ENCODE measurements at places on chromosomes 3 and 15. TPM values are rescaled to one million over a fixed set of nuclear protein-coding genes. Genes with fewer than 3 reads are reported as not detected.

DNA sequence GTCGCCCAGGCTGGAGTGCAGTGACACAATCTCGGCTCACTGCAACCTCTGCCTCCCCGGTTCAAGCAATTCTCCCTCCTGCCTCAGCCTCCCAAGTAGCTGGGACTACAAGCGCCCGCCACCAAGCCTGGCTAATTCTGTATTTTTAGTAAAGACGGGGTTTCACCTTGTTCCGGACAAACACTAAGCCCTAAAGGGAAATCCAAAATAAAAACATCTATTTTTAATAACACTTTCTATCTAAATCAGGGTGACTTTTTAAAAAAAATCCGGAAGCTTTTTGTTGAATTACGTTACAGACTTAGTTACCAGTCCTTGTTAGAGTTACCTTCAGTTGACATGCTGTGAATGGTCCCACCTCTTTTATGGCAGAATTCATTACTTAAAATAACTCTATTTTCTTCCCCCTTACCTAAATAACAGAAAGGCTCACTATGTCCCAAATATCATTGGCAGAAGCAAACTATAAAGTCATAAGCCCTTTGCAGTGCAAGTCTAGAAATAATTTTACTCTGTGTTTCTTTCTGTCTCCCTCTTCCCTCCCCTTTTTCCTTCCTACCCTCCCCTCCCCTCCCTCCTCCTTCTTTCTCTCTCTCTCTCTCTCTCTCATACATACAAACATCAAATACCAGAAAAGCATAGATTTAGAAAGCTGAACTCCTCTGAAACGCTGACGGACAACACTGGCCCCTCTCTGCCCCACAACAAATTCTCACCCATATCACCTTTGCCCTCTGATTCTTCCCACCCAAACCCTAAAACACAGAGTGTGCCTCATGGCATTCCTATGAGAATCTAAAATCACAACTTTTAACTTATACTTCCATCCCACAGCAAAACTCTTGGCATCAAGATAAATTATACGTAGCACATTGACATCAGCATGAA is 18.3 kb downstream of the THBS1 start:
- DNase-seq: no peak
- H3K27ac ChIP-seq: no peak overlapping the region
- H3K27me3 ChIP-seq: no peaks in the 10 kb centered on the region
- no peak overlapping the region for H3K4me3 ChIP-seq
- no peaks in the 10 kb centered on the region for H3K36me3 ChIP-seq
- H3K4me1 ChIP-seq: no peaks in the 10 kb centered on the region

SNX4 gene
- total RNA-seq: 162 TPM

GRCh38 chr3:110405830-110406585 is 665.6 kb upstream of the NECTIN3 start:
- H3K4me1 ChIP-seq: no peaks in the 10 kb centered on the region
- H3K36me3 ChIP-seq: no peaks in the 10 kb centered on the region
- H3K27me3 ChIP-seq: no peaks in the 10 kb centered on the region
- no peak overlapping the region for H3K4me3 ChIP-seq

DNA sequence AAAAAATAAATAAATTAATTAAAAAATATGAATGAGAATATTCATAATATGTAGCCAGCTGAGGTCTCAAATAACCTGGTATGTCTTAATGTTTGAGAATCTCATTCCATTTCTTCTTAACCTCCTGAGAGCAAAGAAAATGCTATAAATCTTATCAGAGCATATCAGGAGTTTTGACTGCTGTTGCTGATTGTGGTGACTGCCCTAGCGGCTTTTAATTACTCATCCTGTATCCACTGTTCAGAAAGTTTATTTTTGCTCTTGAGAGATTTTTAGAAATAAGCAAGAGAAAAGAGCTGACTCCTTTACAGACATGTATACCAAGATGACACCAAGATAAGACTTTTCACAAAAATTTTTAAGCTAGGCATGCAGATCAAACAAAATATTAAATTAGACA is 454.8 kb upstream of the CBLB start:
- no peak overlapping the region for H3K4me3 ChIP-seq
- no peaks in the 10 kb centered on the region for H3K4me1 ChIP-seq
- no peaks in the 10 kb centered on the region for H3K36me3 ChIP-seq
- no peak for DNase-seq

SLC51B gene
- total RNA-seq: not detected

GRCh38 chr15:69955240-69955894 is 142.3 kb downstream of the TLE3 start:
- H3K27me3 ChIP-seq: no peaks in the 10 kb centered on the region
- no peak for DNase-seq
- no peaks in the 10 kb centered on the region for H3K4me1 ChIP-seq

DNA sequence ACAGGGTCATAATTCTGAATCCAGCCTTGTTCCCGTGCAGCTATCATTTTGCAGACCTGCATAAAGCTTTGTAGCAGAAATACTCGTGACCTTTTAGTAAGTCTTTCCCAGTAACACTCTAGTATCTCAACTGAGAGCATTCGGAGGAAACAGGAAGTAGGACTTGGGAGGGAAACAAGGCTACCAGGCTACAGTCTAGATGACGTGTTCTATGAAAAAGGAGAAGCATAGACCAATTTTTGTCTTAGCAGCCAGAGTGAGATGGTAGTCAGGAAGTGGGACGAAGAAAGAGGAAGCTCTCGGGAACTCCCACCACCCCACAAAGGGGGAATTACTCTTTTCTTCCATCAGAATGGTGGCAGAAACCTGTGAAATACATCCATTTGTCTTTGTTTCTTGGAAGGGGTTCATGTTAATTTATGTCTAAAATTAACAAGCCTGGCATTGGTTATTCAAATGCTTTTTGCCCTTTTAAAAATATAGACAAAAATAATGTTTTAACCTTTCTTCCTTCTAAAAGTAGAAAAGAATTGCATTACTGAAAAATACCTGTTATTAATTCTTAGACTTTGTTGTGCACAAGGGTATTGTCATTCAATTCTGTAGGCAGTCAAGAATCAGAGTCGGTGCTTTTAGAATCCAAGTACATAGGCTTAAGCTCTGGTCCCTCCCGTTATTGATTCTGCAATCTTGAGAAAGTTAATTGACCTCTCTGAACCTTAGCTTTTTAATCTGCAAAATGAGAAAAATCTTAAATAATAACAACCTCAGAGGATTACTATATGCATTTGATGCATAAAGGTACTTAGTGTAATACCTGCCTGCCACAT is 1.6 kb upstream of the SUCNR1 start:
- no peaks in the 10 kb centered on the region for H3K4me1 ChIP-seq
- peak overlapping the region; percentile 41 for H3K27ac ChIP-seq
- H3K27me3 ChIP-seq: no peaks in the 10 kb centered on the region
- no peak for DNase-seq

DNA sequence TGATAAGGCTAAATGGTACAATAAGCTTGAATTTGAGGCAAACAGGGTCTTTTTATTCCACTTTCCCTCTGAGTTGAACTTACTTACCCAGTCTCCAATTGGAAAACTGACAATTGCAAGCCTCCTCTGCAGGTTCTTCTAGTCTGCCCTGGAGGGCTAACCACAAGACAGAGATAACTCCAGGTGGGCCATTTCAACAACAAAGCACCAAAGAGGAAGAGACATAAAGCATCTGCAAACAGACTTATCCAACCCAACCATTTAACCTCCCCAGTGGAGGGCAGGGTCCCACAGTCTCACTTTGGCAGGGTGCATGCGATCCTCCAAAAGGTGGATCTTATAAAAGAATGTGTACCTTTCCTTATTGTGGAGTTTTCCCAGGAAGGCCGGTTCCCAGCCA is 525.8 kb downstream of the DIPK2A start:
- H3K27ac ChIP-seq: no peak overlapping the region
- H3K4me1 ChIP-seq: peaks cover 4% of the 10 kb centered on the region
- no peaks in the 10 kb centered on the region for H3K36me3 ChIP-seq
- no peaks in the 10 kb centered on the region for H3K27me3 ChIP-seq
- H3K4me3 ChIP-seq: no peak overlapping the region
- DNase-seq: no peak

- no peaks in the 10 kb centered on the region for H3K27me3 ChIP-seq
- no peak for DNase-seq
- no peak overlapping the region for H3K4me3 ChIP-seq
- H3K36me3 ChIP-seq: no peaks in the 10 kb centered on the region
Observed at GRCh38 chr15:78989701-78990240, 44.9 kb upstream of the CTSH start.

- H3K36me3 ChIP-seq: no peaks in the 10 kb centered on the region
- peak; percentile 79 for DNase-seq
- H3K27ac ChIP-seq: no peak overlapping the region
- no peaks in the 10 kb centered on the region for H3K27me3 ChIP-seq
- no peak overlapping the region for H3K4me3 ChIP-seq
Observed at GRCh38 chr15:80010131-80010673, 39.2 kb upstream of the BCL2A1 start.

- H3K4me1 ChIP-seq: peaks cover 9% of the 10 kb centered on the region
- no peak overlapping the region for H3K4me3 ChIP-seq
- no peak for DNase-seq
- peaks cover 42% of the 10 kb centered on the region for H3K36me3 ChIP-seq
Observed at GRCh38 chr15:101277943-101278564, 769 bp upstream of the SELENOS start.

- H3K27me3 ChIP-seq: no peaks in the 10 kb centered on the region
- H3K4me3 ChIP-seq: no peak overlapping the region
- H3K36me3 ChIP-seq: no peaks in the 10 kb centered on the region
- H3K4me1 ChIP-seq: peaks cover 10% of the 10 kb centered on the region
- DNase-seq: peak; percentile 4
- no peak overlapping the region for H3K27ac ChIP-seq
Observed at GRCh38 chr3:196140224-196140623, 58.3 kb upstream of the TFRC start.

DNA sequence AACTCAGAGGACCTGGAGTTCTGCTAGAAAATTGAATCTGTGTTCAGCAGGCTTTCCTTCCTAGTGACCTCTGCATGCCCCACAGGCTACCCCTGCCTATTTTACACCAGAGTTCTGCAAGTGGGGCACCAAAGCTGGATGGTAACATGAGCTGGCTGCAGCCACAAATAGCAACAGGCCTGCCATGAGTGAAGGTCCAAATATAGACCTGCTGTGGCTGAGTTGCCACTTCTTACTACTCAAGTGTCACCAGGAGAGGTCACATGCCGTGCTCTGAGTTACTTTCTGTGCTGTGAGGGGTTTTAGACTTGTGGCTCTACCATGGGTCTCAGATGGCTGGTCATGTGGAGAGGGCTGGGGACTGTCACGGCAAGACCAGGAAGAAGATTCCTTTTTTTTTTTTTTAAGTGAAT is at the start of gene FSD2:
Gene FSD2, minus strand, starts transcription at position 76 of the 413 bp plus-strand sequence. CDS start 18,679 bp downstream, outside the sequence.
- no peak within 1 kb of the TSS for H3K4me3 ChIP-seq
- H3K36me3 ChIP-seq: no peaks in the 10 kb centered on the region
- H3K27me3 ChIP-seq: no peaks in the 10 kb centered on the region
- peak; percentile 89 for DNase-seq
- peaks cover 36% of the 10 kb centered on the region for H3K4me1 ChIP-seq

DNA sequence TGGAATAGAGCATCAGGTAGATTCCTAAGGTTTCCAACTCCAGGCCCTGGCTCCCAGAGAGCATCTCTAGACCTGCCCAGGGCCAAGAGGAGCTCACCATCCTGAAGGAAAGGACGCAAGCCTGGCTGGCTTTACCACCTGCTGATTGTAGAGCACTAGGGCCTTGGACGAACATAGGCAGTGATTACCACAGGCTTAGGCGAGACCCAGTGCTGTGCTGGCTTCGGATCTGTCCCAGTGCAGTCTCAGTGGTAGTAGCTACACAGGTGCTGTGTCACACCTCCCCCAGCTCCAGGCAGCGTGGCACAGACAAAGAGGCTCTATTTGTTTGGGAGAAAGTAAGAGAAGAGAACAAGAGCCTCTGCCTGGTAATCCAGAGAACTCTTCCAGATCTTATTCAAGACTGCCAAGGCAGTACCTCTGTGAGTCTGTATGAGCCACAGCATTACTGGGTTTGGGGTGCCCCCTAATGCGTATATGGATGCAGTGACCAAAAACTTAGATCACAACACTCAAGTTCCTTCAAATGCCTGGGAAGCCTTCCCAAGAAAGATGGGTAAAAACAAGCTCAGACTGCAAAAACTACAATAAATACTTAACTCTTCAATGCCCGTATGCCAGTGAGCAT is 25.4 kb downstream of the ISG20 start:
- no peak overlapping the region for H3K4me3 ChIP-seq
- no peaks in the 10 kb centered on the region for H3K27me3 ChIP-seq

DNA sequence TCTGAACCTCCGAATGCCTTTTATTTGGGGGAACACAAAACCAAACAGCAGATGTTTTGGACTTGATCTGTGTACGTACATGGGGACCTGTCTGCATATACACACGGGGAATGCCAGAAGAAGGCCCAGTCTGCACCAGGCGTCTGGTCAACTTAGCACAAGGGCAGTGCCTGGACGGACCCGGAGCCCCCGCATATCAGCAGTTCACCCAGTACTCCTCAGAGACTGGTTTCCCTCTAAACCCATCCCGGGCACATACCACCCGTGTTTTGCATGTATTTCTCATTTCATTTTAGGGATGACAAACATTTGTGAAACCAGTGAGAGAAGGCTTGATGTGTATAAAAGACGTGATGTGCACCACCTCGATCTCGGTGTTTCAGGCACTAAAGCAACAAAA is 49.7 kb downstream of the KLHL25 start:
- no peak for DNase-seq
- no peak overlapping the region for H3K27ac ChIP-seq
- no peaks in the 10 kb centered on the region for H3K27me3 ChIP-seq
- H3K36me3 ChIP-seq: peaks cover 78% of the 10 kb centered on the region
- peaks cover 4% of the 10 kb centered on the region for H3K4me1 ChIP-seq

DNA sequence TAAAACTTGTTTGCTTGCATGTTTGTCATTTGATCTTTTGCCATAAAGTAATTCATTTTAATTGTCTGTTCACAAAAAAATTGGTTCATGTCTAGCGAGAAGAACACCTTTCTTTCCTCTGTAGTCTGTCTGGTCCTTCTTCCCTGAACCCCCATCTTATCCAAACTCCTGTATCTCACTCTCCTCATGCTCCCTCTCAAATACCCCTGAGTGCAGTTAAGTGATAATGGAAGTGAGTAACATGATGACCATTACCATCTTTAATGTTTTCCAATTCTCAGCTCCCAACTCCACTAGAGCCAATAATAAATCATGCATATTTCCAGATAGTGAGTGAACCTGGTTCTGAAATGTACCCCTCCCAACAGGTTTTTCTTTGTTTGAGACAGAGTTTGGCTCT is 14.2 kb upstream of the KCNMB3 start:
- no peaks in the 10 kb centered on the region for H3K36me3 ChIP-seq
- DNase-seq: no peak
- no peak overlapping the region for H3K27ac ChIP-seq
- H3K27me3 ChIP-seq: no peaks in the 10 kb centered on the region

DNA sequence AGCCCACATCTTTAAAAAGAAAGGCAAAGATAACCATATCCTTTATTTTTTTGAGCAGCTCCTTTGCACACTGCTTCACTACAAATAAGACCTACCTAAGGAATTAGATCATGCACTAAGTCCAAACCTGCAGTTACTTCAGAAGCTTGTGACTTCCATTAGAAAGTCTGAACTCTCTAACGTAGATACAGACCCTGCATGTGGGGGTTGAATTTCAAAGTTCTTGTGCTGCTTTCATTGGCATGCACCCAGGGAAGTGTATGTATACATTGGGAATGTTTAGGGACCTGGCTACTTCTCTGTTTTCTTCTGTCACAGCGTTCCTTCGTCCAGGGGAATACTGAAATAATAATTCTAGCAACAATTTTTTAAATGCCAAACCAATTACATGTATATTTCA is 185.2 kb upstream of the IL12A start:
- no peaks in the 10 kb centered on the region for H3K27me3 ChIP-seq
- H3K27ac ChIP-seq: no peak overlapping the region
- H3K4me1 ChIP-seq: no peaks in the 10 kb centered on the region

LIPC gene
- 4.6 TPM for total RNA-seq

All from thyroid gland (tissue), 4 donors.